ENCODE measurements at places on chromosomes 7 and 10.
A peak's percentile ranks its signal among the peaks of the same experiment; 100 is the strongest.

DNA sequence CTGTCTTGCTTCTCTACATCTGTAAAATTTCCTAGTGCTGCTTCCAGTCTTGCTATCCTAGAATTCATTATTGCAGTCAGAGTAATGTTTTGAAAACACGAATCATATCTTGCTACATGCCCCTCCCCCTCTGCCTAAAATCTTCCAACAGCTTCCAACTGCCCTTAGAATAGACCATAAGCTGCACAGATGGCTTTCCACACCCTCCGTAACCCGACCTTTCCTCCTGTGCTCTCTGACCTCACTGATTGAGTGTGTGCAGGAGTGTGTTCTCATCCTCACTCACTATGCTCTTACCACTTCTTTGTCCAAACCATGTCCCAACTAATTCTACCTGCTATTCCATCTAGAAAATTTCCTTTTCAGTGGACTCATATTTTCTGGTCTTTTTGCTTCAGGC is 121.2 kb upstream of the ANKRD1 start:
- DNase-seq, result no peak

- DNase-seq, result no peak
Observed at GRCh38 chr10:67621834-67622233, 74.2 kb downstream of the CTNNA3 start.

GRCh38 chr10:25175527-25176420 is 973 bp downstream of the GPR158 start:
- peak; percentile 57 for DNase-seq

- DNase-seq, result no peak
Observed at GRCh38 chr7:155710530-155710929, 66.1 kb downstream of the RBM33 start.

DNA sequence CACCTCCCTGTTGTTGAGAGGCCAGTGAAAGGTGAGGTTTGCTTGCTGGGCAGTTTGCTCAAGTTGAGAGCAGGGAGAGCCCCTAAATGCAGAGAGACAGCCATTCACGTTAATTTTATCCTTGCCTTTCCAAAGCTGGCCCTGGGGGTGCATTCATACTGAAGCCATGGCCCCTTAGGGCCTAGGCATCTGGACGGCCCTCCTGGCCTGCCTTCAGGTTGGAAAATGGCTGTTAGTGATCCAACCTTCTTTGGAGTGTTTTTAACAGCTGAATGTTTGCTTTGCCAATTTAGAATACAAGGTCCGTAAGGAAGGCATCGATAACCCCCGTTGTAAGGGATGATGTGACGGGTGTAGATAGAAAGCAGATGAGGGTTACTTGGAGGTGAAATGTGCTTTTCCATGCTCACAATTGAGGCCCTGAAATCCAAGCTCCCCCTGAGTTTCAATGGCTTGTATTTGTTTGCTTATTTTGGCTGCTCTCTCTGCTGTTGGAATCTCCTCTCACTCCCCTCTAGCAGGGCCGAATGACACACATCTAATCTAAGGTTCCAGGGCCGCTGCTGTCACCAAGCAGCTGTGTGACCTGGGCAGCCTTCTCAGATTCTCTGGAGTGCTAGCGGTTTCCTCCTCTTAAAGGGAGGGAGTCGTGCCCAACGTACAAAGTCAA is 171.6 kb upstream of the MKI67 start:
- no peak for DNase-seq

DNA sequence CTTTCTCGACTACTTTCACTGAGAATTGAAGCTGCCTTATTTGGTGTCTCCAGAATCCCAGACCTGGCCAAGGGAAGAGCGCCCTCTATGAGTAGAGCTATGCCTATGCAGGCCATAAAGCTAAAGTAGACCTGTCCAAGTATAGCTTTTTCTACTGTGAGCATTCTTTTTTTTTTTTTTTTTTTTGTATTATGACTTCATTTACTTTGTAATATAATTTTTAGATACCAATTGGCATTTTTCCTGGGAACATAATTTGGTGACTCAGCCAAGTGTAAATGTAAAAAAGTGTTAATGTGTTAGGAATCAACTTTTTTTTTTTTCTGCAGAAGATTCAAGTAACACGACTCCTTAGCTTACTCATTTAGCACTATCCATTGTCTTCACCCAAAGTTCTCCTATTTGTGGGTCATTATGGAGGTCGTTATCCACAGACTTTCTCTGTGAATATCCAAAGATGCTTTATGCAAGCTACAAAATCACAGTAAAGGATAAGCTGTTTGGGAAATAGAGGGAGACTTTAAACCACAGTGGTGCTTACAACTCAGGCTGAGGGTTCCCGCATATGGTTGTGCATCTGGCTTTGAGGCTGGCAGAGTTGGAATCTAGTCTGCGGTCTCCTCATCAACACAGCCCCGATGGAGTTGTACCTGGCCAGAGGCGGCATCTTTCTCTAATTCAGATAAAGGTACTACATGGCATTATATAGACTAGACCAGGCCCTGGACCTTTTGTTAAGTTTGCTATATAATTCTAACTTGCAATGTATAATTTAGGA is 1040.2 kb upstream of the SORCS1 start:
- DNase-seq, result no peak

GRCh38 chr10:87880336-87880735 is 16.9 kb downstream of the PTEN start:
- no peak for DNase-seq

DNA sequence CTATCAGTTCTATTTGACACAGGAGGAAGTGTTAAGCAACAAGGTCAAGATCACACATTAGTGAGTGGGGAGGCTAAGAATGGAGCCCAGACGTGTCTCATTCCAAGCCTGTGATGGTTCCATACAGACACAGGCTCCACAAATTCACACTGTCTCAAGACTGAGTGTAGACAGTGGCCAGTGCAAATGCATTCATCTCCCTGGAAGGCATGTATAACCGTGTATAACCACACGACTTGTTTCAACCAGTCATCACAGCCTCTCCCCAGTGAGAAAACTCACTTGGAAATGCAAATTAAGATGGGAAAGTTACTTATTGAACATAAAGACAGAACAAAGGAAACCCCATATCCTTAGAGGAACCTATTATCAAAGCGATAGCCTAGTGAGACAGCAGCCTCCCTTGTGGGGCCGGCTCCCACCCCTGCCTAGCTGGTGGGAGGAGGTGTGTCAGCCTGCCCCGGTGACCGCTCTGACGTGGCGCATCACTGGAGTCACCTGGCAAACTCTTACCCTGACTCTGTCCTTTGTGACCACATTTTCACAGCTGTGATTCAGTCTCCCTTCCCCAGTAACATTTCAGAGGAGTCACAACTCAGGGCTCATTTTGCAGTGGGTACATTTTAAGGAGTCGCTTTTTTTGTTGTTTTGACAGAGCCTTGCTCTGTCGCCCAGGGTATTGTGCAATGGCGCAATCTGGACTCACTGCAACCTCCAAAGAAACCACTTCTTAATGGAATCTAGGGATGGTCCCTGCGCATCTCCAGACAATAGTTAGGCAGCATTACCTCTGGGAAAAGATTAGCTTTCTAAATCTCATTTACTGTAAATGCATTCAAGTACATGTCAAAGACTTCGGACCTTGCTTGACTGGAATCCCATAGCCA is 126.6 kb upstream of the PARD3 start:
- DNase-seq, result no peak

DNA sequence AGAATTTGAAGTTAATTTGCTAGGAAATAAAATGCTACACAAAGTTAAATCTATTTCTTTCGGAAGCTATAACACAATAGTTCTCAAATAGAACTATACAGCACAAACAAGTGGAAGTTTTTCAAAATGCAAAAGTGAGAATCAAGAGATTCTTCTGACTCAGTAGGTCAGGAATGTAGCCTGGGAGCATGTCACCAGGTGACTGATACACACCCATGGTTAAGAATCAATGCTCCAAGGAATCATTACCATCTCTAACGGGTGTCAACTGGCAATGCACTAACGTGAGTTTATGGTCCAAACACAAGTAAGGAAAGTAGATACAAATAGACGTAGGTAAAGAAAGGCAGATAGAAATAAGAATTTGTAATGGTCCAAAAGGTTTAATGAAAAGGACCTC is 170.5 kb downstream of the SRPK2 start:
- DNase-seq, result no peak

GRCh38 chr7:129605960-129606614 is 5.4 kb upstream of the NRF1 start:
- DNase-seq, result no peak

DNA sequence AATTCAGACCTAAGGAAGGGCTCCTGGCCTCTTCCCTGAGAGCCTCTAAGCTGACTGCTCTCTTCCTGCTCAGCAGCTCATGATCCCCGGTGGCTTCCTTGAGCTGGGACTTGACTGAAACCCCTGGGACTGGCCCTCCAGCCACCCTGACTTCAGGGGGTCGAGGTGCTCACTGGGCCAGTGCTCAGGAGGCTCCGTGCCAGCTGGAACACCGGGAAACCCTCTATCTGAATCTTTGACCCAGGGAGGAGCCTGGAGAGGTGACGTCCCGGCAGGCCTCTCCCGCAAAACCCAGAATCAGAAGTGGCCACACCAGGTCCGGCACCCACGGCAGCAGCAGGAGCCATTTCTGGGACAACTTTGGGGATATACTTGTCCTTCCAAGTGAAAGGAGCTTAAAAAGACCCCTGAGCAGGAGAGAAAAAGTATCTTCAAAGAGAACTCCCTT is 110.7 kb downstream of the WDR37 start:
- DNase-seq, result no peak

GRCh38 chr7:38020121-38020785 is 99.8 kb downstream of the EPDR1 start:
- no peak for DNase-seq

DNA sequence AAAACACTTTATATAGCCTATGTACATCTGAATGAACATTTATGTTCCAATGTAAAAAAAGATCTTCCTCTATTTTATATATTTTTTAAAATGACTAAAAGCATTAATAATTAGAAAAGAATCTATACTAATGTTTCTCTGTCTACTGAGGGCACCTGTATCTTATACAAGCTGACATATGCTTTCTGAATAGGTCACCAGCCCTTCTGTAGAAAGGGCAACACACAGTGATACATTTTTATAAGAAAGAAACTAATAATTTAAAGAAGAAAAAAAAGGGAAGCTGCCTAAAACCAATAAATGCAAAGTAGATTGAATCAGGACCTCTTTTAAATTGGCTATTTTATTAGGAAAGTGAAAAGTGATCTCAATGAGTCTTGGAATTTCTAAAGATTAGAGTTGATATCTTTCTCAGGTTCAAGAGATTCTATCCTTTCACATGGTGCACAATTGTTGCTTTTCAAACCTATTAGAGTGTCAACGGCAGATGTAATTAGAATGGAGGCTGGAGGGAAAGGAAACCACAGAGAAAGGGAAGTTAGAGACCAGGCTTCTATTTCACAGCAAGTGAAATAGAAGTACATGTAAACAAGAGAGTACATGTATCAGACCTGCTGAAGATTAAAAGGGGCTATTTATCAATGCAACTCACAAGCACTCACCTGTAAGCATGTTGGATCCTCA is 6.3 kb downstream of the MTPN start:
- no peak for DNase-seq

DNA sequence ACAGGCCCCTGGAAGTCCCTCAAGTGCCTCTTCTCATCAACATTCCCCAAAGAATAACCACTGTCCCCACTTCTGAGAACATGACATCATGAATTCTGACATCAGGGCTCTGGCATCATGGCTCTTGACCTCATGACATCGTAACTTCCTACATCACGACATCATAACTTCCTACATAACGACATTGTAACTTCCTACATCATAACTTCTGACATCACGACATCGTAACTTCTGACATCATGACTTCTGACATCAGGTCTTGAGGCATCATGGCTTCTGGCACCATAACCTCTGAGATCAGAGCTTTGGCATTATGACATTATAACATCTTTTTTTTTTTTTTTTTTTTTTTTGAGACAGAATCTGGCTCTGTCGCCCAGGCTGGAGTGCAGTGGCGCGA is 66.7 kb upstream of the FAM20C start:
- no peak for DNase-seq

GRCh38 chr7:133980804-133981203 is 146.3 kb upstream of the LRGUK start:
- no peak for DNase-seq

DNA sequence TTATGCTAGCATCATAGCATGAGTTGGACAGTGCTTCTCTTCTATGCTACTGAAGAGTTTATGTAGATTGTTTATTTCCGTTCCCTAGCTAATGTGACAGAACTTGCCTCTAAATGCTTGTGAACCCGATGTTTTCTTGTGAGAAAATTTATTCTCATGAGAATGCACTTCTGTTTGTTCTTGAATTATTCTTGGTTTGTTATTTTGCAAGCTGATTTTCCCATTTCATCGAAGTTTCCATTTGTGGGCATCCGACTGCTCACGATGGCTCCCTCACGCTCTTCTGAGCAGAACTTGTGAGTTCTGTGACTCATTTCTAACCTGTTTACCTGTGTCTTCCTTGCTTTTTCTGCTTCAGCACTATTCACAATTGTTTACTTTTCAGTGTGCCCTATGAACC is 59.9 kb downstream of the WDFY4 start:
- DNase-seq, result no peak

DNA sequence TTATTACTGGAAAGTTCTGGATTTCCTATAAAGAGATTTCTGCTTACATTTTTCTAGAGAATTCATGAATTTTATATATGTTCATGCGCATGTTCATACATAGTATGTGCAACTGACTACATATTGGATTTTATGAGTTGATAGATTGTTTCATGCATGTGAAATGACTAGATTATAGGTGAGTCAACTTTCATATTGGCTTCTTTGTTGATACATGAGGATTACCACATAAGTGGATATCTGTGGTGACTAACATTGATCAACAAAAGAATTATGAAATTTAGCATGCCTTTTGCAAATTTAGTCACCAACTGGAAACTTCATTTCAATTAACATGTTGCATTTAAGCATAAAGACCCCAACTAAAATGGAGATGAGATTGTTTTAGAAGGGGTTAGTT is 99.0 kb downstream of the GNAT3 start:
- DNase-seq, result no peak

DNA sequence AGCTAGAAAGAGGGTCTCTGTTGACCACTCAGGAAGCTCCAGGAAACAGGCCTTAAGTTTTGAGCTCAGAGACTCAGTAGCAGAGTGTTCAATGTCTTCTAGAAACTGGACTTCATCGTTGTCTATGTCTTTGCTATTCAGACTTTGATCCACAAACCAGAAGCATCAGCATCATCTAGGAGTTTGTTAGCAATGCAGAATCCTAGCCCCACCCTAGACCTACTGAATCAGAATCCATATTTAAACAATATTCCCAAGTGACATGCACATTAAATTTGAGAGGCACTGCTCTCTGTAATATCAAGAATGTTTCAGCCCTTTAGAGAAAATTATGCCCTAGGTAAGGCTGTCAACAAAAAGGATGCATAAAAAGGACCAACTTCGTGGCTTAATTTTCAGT is 12.9 kb upstream of the OGDHL start:
- no peak for DNase-seq

- DNase-seq, result no peak
Observed at GRCh38 chr10:22686347-22686746, 28.0 kb downstream of the PIP4K2A start.

DNA sequence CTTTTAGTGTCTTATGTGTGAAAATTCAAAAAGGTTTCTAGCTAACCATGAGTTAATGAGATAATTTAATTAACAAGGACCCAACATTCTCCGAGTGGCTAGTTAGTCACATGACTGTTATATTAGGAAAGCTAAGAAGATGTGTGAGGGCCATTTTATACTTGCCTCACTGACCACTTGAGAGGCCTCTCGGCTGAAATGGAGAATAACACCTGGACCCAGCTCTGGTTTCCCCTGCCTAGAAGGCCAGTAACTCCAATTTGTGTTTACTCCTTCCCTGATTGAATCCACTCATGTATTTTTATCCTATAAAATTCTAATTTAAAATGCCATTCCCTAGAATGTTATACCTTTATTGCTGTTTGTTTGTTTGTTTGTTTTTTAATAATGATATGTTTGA is 1091.2 kb downstream of the KCNMA1 start:
- DNase-seq, result no peak
